ENCODE measurements at places on chromosomes 2 and 18. TPM values are rescaled to one million over a fixed set of nuclear protein-coding genes. Genes with fewer than 3 reads are reported as not detected.

The SPC25 gene
- 4.4 TPM for total RNA-seq

The MRO gene
- not detected for total RNA-seq

DNA sequence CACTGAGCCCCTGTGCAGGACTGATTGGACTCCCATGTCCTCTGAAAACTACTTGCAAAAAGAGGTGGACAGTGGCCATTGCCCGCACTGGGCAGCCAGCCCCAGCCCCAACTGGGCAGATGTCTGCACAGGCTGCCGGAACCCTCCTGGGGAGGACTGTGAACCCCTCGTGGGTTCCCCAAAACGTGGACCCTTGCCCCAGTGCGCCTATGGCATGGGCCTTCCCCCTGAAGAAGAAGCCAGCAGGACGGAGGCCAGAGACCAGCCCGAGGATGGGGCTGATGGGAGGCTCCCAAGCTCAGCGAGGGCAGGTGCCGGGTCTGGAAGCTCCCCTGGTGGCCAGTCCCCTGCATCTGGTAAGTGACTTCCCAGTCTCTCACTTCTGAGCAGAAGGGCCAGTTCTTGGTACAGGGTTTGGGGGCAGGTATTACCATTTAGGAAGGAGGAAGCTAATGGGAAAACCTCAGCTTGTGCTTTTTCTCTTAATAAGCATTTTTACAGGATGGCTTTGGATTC lies 44.1 kb downstream of the TNFRSF11A start:
- no peak for DNase-seq

GRCh38 chr2:74457549-74458131 lies 598 bp upstream of the WBP1 start:
- DNase-seq: no peak

DNA sequence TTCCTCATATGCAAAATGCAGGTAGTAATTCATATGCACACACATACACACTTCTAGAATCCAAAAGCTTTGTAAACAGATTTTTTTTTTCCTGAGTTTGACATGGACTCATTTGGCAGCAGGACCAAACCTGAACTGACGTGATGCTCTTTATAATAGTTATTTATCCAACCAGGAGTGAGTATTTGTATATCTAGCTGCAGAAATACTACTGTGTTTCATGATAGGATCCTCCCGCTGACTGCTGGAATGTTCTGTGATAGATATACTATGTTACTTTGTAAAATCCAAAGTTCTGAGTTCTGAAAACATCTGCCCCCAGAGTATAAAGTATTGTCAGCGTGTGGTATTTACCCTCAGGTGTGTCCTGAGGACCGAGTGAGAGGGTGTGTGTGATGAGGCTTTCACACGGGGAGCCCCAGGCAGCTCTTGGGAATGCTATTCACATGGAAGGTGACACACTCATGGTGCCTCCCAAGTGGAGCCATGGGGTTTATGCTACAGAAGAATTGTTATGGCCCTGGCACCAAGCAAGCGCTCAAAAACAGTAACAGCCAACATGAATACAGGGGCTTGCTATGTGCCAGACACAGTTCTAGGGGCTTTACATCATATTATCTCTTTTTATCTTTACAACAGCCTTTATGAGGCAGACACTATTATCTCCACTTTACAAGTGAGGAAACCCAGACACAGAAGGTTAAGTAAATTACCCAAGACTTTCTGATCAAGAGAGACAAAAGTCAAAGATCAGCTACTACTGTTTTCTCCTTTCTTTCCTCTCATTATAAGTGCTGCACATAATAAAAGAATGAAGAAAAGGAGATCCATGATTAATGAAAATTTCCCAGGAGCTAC lies 16.7 kb upstream of the TXNDC2 start:
- no peak for DNase-seq

DNA sequence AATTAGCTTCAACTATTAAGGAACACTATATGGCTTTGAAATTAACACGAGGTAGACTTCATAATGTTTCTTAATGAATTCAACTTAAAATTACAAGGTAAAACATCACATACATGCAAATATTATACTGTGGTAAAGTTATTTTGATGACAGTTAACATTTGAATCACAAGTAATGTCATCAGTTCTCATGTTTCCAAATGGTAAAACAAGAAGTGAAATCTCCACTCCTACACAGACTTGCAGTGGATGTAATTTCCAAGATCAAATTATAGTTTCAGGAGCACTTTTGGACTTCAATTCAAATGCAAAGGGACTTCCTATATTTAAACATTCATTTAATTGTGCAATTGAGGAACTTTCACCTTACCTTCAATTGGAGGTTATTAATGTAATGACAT lies 39.1 kb downstream of the C18orf54 start:
- no peak for DNase-seq

DNA sequence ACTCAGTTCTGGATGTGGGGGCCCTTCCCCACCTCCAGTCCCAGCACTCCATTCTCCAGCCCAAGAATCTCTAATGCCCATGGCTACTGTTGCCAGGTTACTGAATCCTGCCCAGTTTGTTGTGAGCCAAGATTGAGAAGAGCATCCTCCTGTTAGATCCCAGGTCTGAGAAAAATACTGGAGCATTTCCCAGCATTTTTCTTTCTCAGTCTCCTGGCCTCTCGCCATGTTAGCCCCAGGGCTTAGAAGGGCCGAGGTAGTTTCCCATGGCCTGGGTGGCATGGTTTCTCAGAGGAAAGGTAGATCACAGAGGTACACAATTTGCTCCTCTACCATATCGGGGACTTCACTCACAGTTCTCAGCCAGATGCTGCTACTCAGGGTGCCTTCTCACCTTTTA lies 135.7 kb downstream of the OTX1 start:
- no peak for DNase-seq

DNA sequence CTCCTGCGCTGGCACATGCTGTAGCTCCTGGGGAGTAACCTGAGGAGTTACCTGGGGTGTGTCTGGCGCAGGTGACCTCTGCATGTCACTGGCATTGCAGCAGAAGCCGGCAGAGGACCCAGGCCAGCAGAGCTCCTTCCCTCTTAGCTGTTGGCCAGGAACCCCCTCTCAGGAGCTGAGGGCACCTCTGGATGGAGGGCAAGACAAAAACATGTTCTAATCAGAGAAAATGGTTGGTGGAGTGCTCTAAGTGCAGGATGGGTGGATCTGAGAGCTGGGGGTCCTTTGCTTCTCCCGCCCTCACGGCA lies 44.9 kb upstream of the SNTG2 start:
- no peak for DNase-seq

- no peak for DNase-seq
Observed at GRCh38 chr2:160092445-160092844, 30.0 kb upstream of the PLA2R1 start.

All from pulmonary artery endothelial cell (primary cell).